Epithelial cell of alveolus of lung (primary cell): ENCODE measurements at places on chromosomes 16 and 17. TPM values are rescaled to one million over a fixed set of nuclear protein-coding genes. Genes with fewer than 3 reads are reported as not detected.

Gene BRIP1
- 4.2 and 5.4 TPM in 2 replicates for total RNA-seq

Gene TEX19
- not detected in 2 replicates for total RNA-seq

Gene DPEP3
- not detected in 2 replicates for total RNA-seq

Gene FBXW10
- not detected in 2 replicates for total RNA-seq

Gene CACNG1
- not detected in 2 replicates for total RNA-seq

Gene SAT2
- 26.6 and 100 TPM in 2 replicates for total RNA-seq

Gene CLEC3A
- total RNA-seq, result not detected in 2 replicates

Gene HES7
- total RNA-seq, result 0.78 and 1.4 TPM in 2 replicates

Gene PCGF2
- total RNA-seq, result 6.3 and 15.2 TPM in 2 replicates

Gene AOC3
- total RNA-seq, result 0.13 and 1.5 TPM in 2 replicates

Gene C16orf74
- 12.3 and 14.1 TPM in 2 replicates for total RNA-seq

Gene CIBAR2
- total RNA-seq, result not detected in 2 replicates

Gene KRTAP3-3
- not detected in 2 replicates for total RNA-seq

Gene USH1G
- not detected in 2 replicates for total RNA-seq

Gene XAF1
- total RNA-seq, result 0.64 and 10.9 TPM in 2 replicates

Gene C17orf50
- total RNA-seq, result not detected in 2 replicates

Gene NOTUM
- total RNA-seq, result 0.13 and 0.48 TPM in 2 replicates

Gene CMC2
- 18.0 and 83.3 TPM in 2 replicates for total RNA-seq

Gene CCT6B
- total RNA-seq, result 0.39 and 0.56 TPM in 2 replicates

Gene ADAD2
- total RNA-seq, result not detected in 2 replicates

Gene SLFN14
- not detected in 2 replicates for total RNA-seq
